GM06990 (cell line): ENCODE measurements at places on chromosomes 11 and 22.

- DNase-seq = no peak
Observed at GRCh38 chr11:103433386-103434072, 324.3 kb downstream of the DYNC2H1 start.

- no peak for DNase-seq
Observed at GRCh38 chr22:35868938-35869337, 151.3 kb downstream of the APOL5 start.

DNA sequence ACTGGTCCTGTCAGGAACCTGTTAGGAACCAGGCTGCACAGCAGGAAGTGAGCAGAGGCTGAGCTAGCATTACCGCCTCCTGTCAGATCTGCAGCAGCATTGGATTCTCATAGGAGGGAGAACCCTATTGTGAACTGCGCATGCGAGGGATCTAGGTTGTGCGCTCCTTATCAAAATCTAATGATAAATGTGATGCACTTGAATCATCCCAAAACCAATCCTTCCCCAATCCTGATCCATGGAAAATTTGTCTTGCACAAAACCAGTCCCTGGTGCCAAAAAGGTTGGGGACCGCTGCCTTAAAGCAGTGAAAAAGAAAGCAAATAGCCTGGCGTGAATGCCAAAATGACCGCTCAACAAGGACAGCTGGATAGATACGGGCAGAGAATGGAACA, 1.9 kb upstream of the ARAP1 start:
- no peak for DNase-seq

GRCh38 chr11:131796541-131796940, 426.1 kb downstream of the NTM start:
- DNase-seq = no peak

DNA sequence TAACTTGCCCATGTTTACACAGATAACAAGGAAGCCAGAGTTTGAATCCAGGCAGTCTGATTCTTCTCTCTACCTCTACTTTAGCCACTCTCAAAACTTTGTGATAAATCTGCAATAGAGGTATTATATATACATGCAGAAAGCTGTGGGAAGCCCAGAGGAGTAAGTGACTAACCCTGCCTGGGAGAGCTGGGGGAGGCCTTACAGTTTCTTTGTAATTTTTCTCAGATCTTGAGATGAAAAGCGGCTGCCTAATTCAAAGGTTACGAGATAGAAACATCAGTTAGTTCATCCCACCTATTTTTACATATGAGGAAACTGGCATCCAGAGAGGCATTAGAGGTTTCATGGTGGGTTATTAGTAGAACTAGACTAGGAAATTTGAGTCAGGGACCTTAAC, 4.9 kb downstream of the STIM1 start:
- no peak for DNase-seq

DNA sequence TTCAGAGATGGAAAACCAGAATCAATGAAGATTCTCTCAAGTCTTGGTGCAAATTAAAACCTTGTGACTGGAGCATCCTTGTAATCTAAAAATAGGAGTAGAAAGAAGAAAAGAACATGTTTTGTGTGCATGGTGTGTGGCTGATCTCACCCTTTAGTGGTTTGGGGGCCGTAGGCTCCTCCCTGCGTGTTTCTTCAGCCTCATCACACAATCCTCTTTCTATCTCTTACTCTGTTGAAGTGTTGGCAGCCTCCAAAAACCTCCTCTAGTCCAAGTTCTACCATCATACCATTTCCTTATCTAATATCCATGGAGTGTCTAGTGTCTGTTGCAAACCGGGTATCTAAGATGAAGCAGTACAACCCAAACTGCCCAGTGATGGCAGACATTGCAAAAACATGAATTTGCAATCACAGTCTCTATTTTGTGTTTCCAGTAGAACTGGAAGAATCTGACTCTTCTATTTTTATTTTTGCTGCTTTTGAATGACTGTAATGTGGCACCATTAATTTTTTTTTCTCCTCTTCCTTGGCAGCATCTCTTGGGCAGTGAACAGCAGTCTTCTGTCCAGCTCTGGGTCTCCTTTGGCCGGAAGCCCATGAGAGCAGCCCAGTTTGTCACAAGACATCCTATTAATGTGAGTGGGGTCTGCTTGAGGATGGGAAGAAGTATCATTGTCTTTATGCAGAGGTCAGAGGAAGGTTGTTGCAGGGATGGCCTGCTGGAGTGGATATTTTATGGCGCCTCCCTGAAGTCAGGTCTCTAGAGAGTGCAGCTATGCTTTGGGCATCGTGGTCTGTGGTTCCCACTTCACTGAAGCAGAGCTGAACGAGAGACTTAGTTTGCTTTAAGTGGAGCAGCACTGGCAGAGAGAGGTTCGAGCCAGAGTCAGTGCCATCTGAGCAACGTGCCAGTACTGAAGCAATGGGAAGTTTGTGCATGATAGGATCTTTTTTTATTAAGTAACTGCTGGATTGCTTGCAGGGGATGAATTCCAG, 60.0 kb upstream of the SORL1-AS1 start:
- no peak for DNase-seq

DNA sequence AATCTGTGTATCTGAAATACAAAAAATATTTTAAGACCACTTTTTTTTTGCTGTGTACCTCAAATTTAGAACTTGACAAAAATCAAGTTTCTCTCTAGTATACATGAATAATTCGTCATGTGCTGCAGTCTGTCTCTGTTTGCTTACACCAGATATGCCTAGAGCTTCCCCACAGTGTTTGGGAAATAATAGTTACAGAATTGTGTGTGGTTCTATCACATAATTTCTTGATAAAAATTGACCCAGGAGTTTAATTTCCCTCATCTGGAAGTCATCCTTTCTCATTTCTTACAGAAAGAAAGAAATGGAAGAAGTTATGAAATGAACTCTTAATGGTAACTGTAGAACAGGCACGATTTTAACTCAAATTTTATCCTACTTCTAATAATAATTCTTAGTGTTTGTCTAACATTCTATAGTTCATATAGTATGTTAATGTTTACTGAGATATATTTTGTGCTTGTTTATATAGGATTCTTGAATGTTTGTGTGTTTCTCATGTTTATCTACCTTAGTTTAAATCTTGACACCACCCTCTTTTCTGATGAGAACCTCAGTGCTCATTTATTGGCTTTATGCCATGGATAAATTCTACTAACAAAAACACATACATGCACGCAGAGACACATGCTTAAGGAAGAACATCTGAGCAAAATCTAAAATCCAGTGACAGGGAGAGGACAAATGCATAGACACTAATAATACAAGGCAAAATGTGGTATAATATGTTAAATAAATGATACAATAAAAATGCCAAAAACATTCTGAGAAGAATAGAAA, 61.4 kb upstream of the CTSC start:
- no peak for DNase-seq

GRCh38 chr11:129911298-129911697, 15.9 kb upstream of the NFRKB start:
- DNase-seq = no peak

DNA sequence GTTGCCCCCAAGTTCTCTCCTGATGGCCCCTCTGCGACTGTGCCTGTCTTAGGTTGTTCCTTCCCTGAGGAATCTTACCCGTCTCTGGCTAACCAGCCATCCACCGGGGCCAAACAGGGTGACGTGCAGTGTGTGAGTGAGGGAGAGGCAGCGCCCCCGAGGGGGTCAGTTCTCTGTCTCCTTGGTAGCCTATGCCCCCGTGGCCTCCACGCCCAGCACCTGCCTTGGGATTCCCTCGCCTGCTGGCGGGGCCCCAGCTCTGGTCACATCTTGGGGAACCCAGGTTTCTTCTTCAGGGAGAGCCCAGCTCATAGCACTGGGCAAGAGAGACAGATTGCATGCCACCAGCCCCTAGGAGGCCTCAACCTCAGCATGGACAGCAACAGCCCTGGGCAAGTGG, 5.8 kb downstream of the NXF1 start:
- no peak for DNase-seq

GRCh38 chr22:36336246-36337182, 51.3 kb downstream of the MYH9 start:
- DNase-seq = no peak

GRCh38 chr11:86923999-86924766, 31.0 kb downstream of the FZD4 start:
- no peak for DNase-seq

DNA sequence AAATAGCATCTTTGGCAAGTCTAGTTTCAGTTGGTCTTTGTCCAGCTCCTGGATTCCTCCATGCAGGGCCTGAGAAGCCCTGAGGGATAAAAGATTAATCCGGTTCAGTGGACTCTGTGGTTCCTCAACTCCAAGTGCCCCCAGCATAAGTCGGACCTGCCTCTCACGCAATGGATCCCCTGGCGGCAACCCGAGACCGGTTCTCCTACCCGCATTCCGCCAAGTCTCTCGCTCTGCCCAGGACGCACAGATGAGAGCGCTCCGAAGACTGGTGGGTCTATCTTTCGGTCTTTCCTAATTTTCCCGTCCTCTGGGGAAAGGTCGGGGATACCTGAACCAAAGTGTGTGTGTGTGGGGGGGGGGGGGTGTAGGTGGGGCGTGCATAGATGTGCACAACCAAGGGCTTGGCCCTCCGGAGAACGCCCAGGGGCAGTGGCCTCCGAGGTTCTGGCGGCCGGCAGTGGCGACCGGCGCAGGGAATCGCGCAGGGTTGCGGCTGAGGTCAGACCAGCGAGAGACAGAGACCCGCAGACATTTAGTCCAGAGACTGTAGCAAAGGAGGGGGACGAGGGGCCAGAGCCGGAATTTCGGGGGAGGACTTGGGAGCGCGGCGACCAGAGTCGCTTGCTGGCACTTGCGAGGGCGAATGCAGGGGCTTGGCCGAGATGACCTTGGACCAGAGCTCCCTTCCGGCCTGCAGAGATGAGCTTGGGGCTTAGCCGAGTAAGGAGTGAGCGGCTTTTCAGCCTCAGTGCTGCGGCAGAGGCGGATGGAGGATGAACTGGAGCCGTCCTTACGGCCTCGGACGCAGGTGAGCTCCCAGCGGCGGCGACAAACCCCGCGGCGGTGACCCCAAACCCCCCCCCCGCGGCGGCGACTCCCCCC, 712 bp upstream of the SLC2A11 start:
- DNase-seq = peak; percentile 52

GRCh38 chr22:48101704-48102103, 1339.3 kb downstream of the TBC1D22A start:
- no peak for DNase-seq

DNA sequence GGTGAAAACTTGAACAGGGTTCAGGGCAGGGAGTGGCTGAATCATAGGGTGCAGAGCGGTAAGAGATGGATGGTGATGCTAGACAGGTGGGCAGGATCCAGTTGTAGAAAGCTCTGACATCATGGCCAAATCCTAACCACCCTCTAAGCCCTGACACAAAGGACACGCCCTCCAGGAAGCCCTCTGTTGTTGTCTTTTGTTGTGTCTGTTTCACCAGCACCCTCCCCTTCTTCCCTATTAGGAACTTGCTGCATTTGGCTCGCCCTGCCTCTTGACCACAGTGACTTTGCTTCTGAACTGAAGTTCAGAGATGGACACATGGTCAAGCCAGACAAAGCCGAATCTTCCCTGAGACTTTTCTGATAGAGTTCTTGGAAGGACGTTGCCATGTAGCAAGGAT, 14.2 kb upstream of the APOL6 start:
- no peak for DNase-seq

DNA sequence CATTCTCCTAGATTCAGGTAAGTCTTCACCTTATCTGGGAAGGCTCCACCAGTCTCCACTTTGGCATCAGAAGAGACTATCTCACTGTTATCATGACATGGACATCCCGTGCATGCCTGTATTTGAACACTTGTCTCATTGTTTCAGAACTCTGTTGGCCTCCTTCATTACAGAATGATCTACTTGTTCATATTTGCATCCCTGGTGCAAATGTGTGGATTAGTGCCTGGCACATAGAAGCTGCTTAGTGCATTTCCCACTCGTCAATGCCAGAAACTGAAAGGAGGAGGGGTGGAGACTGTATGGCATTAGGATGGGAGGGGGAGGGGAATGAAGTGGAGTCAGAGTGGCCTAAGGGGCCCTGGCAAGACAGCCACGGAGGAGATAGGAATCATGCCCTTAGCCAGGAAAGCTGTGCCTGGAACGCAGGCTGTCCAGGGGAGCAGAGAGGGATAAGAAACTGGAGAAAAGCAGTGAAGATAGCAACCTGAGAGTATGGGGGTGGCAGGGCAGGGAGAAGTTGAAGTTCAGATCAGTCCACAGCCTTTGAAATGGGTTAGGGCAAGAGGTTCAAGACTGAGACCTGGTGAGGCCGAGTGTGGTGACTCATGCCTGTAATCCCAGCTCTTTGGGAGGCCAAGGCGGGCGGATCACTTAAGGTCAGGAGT, 53.8 kb upstream of the CAPRIN1 start:
- no peak for DNase-seq

DNA sequence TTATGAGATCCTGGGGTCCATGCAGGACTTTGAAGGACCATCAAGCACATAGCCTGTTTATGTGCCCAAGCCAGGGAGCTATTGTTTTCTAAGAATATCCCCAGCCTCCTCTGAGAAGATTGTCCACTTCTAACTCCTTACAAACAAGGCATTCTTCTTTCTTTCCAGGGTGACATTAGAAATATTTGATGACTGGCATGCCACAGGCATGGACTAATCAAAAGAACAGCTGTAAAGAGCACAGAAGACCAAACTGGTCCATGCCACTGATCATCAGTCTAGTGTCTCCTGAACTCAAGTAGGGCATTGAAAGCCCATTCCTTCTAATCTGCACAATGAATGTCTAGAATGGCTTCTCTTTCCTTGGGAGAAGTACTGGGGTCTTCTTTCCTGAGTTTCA, 24.9 kb upstream of the LMO2 start:
- DNase-seq = no peak

DNA sequence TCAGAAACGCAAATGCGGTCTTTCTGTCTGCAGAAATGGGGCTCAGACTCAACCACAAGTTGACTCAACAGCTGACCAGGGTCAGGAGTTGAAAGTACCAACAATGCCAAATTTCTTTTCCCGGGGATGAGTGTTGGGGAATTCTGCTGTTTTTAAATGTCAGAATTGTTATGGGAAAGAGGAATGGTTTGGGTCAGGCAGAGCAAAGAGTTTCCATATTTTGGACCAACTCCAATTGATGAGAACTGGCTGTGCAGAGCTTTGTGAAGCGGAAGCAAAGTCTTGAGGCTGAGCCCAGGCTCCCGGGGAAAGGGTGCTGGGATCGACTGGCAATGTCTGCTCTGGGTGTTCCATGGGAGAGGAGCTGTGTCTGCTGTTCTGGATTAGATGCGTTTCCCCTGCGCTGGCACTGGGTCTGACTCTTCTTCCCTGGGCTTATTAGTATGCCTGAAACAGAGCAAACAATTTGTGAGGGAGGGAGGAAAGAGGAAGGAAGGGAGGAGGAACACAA, 36.2 kb downstream of the TXN2 start:
- no peak for DNase-seq

GRCh38 chr11:36048496-36049247, 104.8 kb downstream of the LDLRAD3 start:
- DNase-seq = no peak

DNA sequence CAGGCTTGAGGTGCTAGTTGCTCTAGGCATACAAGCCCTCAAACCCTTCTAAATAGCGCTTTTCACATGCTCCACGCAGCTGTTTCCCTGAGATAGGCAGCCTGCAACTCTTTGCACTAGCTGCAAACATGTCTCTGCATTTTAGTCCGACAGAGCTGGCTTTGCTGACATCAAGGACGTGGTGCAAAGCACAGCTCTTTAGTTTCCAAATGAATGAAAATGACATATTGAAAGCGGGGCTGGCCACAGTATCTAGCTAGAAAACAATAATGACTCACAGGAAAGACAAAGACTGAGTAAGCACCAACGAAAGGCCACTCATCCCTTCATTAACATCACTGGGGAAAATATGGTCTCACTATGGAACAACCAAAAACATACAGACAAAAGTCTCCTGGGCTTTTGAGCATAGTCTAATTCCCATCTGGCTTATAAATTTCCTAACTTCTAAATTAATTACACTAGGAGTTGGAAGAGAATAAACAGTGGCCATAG, 15.3 kb upstream of the ZC3H12C start:
- DNase-seq = peak; percentile 48

- no peak for DNase-seq
Observed at GRCh38 chr11:12051287-12051662, 42.8 kb upstream of the DKK3 start.
